ENCODE measurements at places on chromosomes 13 and 19.
A peak's percentile ranks its signal among the peaks of the same experiment; 100 is the strongest.

GRCh38 chr13:21341637-21342422 is 117.3 kb downstream of the ZDHHC20 start:
- no peaks in the 10 kb centered on the region for H3K4me1 ChIP-seq
- no peaks in the 10 kb centered on the region for H3K27me3 ChIP-seq
- no peak for DNase-seq
- no peaks in the 10 kb centered on the region for H3K36me3 ChIP-seq
- no peak overlapping the region for H3K4me3 ChIP-seq
- H3K27ac ChIP-seq: no peak overlapping the region

DNA sequence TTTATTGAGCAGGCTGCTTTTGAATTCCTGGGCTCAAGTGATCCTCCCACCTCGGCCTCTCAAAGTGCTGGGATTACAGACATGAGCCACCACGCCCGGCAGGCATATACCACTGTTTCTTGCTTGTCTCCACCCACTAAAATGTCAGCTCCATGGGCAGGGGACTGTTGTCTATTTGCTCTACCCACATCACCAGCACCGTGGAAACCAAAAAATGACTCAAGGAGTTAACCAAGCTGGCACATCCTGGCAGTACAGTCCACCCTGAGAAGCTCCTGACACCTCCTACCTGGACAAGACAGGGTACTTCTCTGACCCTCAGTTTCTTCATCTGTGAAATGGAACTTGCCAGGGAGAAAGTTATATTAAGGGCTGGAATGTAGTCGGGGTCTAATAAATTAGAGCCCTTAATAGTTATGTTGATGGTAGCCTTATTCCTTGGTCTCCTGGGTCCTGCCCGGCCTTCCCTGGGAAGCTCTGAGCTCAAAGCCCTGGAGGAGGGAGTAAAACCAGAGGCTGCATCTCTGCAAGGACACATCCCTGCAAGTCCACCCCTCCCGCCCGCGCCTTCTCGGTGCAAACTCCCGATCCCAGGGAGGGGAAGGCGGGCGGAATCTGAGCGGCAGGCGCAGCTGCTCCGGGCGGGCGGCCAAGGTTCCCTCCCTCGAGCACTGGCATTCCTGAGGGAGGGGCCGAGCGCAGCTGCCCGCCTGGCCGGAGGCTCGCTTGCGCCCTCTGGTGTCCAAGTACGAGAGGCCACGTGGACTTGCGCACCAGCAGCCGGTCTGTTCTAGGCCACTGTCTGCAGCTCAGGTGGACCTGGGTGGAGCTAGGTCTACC is 14.1 kb downstream of the RDH8 start:
- no peak overlapping the region for H3K4me3 ChIP-seq
- H3K36me3 ChIP-seq: no peaks in the 10 kb centered on the region
- H3K4me1 ChIP-seq: no peaks in the 10 kb centered on the region
- DNase-seq: peak; percentile 98
- no peak overlapping the region for H3K27ac ChIP-seq
- H3K27me3 ChIP-seq: no peaks in the 10 kb centered on the region

DNA sequence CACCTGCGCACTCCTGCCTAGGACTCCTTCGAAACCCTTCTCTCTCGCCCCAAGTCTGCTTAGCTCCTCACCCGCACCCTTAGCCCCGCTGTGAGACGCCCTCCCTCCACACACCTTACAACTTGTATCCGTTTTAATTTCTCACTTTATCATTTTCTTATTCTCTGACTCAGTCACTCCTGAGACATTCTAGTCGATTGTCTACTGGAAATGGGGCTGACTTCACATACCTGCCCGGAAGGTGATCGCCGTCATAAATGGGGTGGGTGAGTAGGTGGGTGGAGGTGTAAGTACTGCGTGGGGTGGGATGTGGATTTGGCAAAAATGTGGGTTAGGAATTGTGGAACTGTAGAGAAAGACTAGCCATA is 714 bp downstream of the NDFIP2 start:
- H3K4me1 ChIP-seq: peaks cover 3% of the 10 kb centered on the region
- H3K36me3 ChIP-seq: no peaks in the 10 kb centered on the region
- DNase-seq: no peak

- peak; percentile 86 for DNase-seq
- no peaks in the 10 kb centered on the region for H3K27me3 ChIP-seq
- peaks cover 9% of the 10 kb centered on the region for H3K4me1 ChIP-seq
- H3K36me3 ChIP-seq: no peaks in the 10 kb centered on the region
- no peak overlapping the region for H3K4me3 ChIP-seq
- no peak overlapping the region for H3K27ac ChIP-seq
These were observed 20.5 kb downstream of the CYTH2 start for GRCh38 chr19:48489608-48490216.

- H3K4me3 ChIP-seq: no peak overlapping the region
- H3K27me3 ChIP-seq: no peaks in the 10 kb centered on the region
- no peaks in the 10 kb centered on the region for H3K36me3 ChIP-seq
These were observed 458.6 kb downstream of the DACH1 start for GRCh38 chr13:71408416-71408815.

GRCh38 chr19:47047272-47047762 is 1.1 kb downstream of the TMEM160 start:
- DNase-seq: no peak
- H3K27me3 ChIP-seq: no peaks in the 10 kb centered on the region
- H3K4me3 ChIP-seq: peak overlapping the region; percentile 78
- H3K4me1 ChIP-seq: no peaks in the 10 kb centered on the region
- no peaks in the 10 kb centered on the region for H3K36me3 ChIP-seq
- H3K27ac ChIP-seq: no peak overlapping the region

DNA sequence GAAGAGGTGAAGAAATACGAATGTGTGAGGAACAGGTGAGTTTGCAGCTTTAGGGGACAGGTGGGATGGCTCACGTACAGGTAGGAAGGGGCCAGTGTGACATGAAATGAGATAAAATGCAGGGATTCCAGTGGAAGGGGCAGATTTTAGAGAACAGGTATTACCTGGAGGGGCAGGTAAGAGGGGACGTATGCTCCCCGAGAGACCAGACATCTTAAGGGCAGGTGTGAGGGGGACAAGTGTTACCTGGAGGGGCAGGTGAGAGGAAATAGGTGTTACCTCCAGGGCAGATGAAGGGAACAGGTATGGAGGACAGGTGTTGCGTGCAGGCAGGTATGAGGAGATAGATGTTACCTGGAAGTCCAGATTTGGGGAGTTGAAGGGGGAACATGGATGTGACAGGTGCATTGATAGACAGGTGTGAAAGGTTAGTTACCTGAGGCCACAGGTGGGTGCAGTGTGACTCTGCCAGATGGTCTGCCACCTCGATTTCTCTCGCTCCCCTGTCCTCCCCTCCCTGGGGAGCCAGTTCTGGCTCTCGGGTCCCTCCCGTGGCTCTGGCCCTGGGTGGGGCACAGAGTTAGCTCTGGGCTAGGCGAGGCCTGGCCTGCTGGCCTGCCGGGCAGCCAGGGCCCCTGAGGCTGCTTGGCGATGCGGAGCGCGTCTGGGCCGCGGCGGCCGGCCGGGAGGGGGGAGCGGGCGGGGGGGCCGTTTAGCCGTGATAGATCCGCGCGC is 2.1 kb downstream of the ERFL start:
- H3K27ac ChIP-seq: no peak overlapping the region
- DNase-seq: no peak
- H3K36me3 ChIP-seq: no peaks in the 10 kb centered on the region
- H3K4me3 ChIP-seq: no peak overlapping the region

- H3K27me3 ChIP-seq: no peaks in the 10 kb centered on the region
- no peak for DNase-seq
- H3K27ac ChIP-seq: no peak overlapping the region
- H3K4me1 ChIP-seq: no peaks in the 10 kb centered on the region
- no peak overlapping the region for H3K4me3 ChIP-seq
- H3K36me3 ChIP-seq: peaks cover 3% of the 10 kb centered on the region
These were observed 136.4 kb downstream of the STOML3 start for GRCh38 chr13:38854226-38854625.

GRCh38 chr19:23381114-23381513 is 14.2 kb downstream of the ZNF91 start:
- DNase-seq: no peak
- no peaks in the 10 kb centered on the region for H3K4me1 ChIP-seq
- no peaks in the 10 kb centered on the region for H3K27me3 ChIP-seq
- no peak overlapping the region for H3K4me3 ChIP-seq
- H3K36me3 ChIP-seq: peaks cover 13% of the 10 kb centered on the region

DNA sequence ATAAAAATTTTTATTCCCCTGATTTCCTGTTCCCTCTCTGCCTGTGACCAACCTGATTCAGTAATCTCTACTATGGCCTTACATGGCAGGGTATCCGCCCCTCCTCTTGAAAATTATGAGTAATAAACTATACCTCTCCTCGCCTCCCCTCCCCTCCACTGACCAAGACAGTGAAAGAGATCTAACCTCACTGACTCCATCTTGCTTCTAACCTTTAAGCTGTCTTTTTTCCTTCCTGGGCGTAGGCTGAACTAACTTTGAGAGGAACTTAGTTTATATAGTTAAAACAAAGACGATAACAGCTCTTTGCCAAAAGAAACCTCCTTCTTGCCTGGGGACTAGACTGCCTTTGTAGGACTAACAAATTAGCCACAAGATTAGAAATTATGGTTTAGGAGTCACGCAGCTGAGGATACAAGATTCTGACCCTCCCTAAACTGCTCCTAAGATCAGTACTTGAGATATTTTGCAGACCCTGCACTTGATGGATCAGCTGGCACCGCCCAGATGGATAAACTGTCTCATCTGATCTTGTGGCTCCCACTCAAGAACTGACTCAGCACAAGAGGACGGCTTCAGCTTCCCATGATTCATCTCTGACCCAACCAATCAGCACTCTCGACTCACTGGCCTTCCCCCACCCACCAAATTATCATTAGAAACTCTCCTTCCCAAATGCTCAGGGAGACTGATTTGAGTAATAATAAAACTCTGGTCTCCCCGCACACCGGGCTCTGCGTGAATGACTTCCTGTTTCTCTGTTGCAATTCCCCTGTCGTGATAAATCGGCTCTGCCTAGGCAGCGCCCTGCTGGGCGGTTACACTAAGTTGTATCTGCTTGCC is 187.1 kb downstream of the TDRD3 start:
- no peak overlapping the region for H3K27ac ChIP-seq
- H3K27me3 ChIP-seq: no peaks in the 10 kb centered on the region
- no peak overlapping the region for H3K4me3 ChIP-seq
- DNase-seq: no peak
- no peaks in the 10 kb centered on the region for H3K4me1 ChIP-seq

DNA sequence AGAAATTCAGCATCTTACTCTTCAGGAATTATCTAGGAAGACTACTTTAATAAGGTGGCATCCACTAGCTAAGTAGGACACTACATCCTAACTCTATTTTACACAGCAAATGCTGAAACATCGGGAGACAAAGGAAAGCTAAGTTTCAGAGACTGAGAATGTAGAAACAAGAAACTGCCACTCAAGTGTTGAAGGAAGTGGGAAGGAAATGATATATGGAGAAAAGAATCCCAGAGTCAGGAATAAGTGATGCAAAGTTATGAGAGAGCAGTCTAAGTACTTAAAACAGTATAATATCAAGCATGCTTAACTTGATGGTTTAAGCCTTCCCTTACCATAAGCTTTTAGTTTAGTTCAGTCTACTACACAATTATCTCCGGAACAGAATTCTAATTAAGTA is 52.4 kb downstream of the RBM26 start:
- H3K4me1 ChIP-seq: no peaks in the 10 kb centered on the region
- peaks cover 39% of the 10 kb centered on the region for H3K36me3 ChIP-seq
- no peaks in the 10 kb centered on the region for H3K27me3 ChIP-seq
- no peak overlapping the region for H3K4me3 ChIP-seq

- DNase-seq: no peak
- no peaks in the 10 kb centered on the region for H3K4me1 ChIP-seq
- no peak overlapping the region for H3K4me3 ChIP-seq
- H3K27me3 ChIP-seq: no peaks in the 10 kb centered on the region
- no peaks in the 10 kb centered on the region for H3K36me3 ChIP-seq
These were observed 235.6 kb upstream of the SOX21 start for GRCh38 chr13:94947965-94948371.

DNA sequence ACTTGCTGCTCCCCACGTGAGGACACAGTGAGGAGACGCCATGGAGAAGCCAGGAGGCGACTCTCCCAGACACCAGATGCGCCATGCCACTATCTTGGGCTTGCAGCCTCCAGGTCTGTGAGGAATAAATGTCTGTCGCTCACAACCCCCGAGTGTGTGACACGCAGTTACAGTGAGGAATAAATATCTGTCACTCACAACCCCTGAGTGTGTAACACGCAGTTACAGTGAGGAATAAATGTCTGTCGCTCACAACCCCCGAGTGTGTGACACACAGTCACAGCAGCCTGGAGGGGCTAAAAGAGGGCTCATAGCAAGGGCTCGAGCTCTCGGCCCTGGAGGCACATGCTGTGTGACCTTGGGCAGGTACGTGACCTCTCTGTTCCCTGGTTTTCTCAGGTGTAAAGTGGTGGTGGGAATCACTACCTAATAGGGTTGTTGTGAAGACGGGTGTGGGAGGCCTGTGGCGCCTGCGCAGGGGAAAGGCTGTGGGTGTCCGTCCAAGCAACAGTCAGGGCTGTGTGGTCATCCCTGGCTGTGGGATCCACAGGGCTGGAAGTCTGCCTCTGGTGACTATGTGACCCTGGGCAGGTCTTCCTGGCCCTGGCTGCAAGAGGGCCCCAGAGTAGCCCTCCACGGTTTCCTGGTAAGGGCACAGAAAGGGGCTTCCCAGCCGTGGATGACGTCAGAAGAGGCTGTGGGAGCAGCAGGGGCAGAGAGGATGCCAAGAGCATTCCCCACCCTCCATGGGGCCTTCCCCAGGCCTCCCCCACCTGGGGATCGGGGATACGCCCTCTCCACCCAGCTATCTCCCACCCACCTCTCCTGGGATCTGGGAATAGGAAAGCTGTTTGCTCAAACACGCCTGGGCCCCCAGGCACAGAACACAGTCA is 77.7 kb downstream of the C1QTNF9 start:
- no peaks in the 10 kb centered on the region for H3K27me3 ChIP-seq
- no peaks in the 10 kb centered on the region for H3K4me1 ChIP-seq
- H3K4me3 ChIP-seq: no peak overlapping the region

DNA sequence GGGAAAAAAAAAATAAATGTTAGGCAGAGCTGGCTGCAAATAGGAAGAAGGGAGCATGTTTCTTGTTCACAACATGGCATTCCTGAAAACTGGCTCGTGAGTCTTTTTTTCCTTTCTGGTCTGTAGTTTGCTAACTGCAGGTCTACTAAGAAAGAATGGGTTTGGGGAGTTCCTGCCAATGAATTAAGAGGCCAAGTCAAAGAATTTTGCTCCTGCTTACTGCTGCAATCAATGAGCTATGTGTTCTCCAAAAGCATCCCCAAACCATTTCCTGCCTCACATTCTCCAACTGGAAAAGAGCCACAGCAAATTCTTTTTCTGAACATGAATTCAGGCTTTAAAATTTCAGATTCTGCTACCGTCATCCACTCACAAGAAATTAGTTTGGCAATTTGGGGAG is 88.6 kb downstream of the DCT start:
- DNase-seq: no peak
- H3K36me3 ChIP-seq: no peaks in the 10 kb centered on the region
- H3K27me3 ChIP-seq: no peaks in the 10 kb centered on the region
- H3K27ac ChIP-seq: no peak overlapping the region
- no peaks in the 10 kb centered on the region for H3K4me1 ChIP-seq

GRCh38 chr19:45911291-45911690 is 3.3 kb downstream of the NANOS2 start:
- no peaks in the 10 kb centered on the region for H3K36me3 ChIP-seq
- no peaks in the 10 kb centered on the region for H3K4me1 ChIP-seq
- H3K27me3 ChIP-seq: no peaks in the 10 kb centered on the region

Measured in kidney (tissue), 22 donors.